Posterior cingulate gyrus (tissue), 11 donors: ENCODE measurements at places on chromosomes 1 and 21.

- no peak for DNase-seq
These were observed at the start of gene SLC6A17 for GRCh38 chr1:110150330-110151174. Gene SLC6A17, plus strand, starts transcription at chr1:110150494. Its CDS starts 16,436 bp downstream, at chr1:110166930.

- no peak for DNase-seq
These were observed 36.2 kb upstream of the CSF1 start for GRCh38 chr1:109874445-109874844.

- no peak for DNase-seq
These were observed 3.2 kb upstream of the EDEM3 start for GRCh38 chr1:184757891-184758290.

DNA sequence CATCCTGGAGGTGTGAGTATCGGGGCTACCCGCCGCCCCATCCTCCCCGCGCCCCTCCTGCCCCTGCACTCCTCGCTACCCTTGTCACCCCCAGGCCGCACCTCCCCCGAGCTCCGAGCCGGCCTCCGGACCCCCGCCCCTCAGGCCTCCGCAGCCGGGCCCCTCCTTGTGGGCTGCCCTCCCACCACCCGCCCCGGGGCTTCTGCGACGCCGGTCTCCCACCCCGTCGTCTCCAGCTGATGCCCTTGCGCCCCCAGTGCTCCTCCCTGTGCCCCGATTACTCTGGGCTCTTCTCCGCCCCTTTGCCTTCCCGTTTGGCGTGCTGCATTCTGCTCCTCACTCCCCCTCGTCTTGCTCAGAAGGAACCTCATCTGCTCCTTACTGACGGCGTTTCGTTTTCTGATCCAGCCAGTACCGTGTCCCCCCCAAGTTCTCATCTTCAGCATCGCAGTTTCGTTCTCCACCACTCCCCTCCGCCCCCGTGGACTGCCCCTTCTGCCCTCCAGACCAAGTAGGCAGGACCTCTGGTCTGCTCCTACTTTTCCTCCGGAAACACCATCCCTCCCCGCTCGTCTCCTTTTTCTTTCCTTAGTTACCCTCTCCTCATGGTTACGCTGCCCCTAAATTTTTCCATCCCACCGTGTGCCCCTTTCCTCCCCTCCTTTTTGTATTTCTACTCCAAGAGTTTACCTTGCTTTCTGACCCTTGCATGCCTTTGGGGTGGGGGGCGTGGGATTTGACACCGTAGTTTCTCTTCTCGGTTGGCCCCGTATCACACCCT, 841 bp downstream of the SNX27 start:
- DNase-seq = peak; percentile 75

- DNase-seq = no peak
These were observed 138.6 kb upstream of the AJAP1 start for GRCh38 chr1:4515727-4516289.

DNA sequence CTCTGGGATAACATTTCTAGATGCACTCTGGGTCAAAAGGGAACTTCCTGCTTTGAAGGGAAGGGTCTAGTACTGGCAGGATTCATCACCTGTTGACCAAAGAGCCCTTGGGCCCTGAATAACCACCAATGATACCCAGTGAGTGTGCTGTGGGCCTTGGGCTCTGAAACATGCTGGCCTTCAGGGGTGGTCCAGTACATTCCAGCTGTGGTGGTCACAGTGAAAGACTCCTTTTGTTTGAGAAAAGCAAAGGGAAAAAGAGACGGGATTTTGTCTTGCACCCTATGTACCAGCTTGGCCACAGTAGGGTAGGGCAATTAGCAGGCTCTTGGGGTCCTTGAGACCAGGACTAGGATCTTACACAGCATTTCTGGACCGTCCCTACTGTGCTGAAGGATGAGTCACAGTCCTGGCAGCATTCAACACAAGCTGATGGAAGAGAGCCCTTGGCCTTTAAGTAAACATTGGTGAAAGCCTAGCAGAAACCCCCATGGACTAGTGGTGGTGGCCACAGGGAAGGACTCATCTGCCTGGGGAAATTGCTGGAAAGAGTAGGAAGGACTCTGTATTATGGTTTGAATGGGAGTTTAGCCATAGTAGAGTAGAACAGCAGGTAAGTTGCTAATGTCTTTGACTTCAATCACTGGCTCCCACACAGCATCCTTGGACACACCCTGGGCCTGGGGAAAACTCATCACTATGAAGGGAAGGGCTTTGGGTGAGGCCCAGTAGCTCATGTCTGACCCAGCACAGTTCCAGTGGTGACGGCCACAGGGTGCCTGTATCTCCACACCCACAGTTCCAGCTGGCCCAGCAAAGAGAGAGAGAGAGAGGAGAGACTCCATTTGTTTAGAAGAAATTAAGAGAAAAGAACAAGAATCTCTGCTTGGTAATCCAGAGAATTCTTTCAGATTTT, 87.5 kb downstream of the COL24A1 start:
- no peak for DNase-seq

GRCh38 chr1:112454316-112454715, 54.4 kb upstream of the WNT2B start:
- DNase-seq = no peak

- DNase-seq = no peak
These were observed 53.6 kb downstream of the KIF21B start for GRCh38 chr1:200969726-200970561.

DNA sequence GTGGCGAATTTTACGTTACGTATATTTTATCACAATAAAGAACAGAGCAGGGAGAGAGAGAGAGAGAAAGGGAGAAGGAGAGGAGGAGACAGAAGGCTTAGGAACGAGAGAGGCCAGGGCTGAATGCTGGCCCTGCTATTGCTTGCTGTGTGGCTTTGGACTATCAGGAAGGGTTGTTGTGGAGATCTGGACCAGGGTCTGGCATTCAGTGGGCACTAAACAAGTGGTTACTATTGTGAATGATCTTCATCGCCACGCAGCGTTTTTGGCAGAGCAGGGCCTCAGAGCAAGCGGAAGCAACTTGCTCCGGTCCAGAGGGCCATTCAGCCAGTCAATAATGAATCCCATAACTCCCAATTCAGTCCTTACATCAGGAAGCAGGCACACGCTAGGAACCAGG, 26.4 kb downstream of the PIK3C2B start:
- DNase-seq = peak; percentile 63

GRCh38 chr21:34514576-34515115, 2.6 kb upstream of the KCNE1 start:
- DNase-seq = no peak

GRCh38 chr1:193402037-193402436, 215.6 kb upstream of the B3GALT2 start:
- DNase-seq = no peak

- no peak for DNase-seq
These were observed 9.4 kb upstream of the MYOG start for GRCh38 chr1:203095061-203095690.

GRCh38 chr21:31110430-31110829, 72.2 kb upstream of the KRTAP19-8 start:
- peak; percentile 26 for DNase-seq

DNA sequence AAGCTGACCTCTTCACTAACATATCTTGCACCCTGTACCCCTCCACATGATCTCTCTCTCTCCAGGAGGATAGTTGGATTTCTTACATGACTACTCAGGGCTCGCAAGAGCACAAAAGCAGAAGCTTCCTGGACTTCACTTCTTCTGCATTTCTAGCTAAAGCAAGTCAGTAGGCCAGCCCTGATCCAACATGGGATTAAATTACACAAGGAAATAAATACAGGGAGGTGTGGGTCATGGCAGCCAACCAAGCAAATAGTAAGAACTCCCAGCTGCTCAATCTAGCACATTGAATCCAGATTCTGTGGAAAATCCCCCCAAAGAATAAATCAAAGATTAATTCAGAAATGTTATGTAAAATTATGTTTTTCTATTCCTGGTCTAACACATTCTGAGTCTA, 33.3 kb downstream of the KLHDC7A start:
- no peak for DNase-seq

GRCh38 chr1:168386949-168387586, 106.4 kb downstream of the TBX19 start:
- DNase-seq = peak; percentile 73

DNA sequence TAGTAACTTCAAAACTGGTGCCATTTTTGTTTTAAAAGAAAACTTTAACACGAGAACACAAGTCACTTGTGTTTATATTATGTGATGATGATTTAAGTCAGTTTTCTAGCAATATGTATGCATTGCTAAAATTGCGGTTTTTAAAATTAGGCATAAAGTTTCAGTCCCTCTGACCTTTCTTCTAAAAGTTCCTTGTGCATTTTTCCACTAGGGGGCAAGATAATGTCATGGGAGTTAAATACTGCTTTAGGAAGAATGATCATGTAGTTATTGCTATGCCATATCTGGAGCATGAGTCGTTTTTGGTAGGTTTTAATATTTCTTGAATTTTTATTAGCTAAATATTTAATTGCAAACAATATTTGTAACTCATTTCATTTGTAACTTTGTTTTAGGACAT, 10.7 kb downstream of the CDC7 start:
- DNase-seq = no peak

DNA sequence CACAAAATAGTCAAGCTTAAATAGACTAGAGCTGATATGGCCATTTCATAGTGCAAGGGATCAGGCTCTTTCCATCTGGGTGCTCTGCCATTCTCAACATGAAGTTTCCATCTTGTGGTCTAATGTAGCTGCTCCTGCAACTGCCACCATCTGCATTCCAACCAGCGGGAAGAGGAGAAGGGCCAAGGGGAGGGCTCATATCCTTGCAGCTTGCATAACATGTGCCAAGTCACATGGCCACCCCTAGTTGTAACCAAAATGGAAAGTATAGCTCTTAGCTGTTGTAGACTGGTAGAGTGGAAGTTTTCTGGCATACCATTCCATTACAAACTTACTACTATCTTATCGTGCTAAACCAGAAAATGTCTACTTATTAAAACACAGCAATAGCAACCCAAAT, 38.9 kb upstream of the IVNS1ABP start:
- no peak for DNase-seq

DNA sequence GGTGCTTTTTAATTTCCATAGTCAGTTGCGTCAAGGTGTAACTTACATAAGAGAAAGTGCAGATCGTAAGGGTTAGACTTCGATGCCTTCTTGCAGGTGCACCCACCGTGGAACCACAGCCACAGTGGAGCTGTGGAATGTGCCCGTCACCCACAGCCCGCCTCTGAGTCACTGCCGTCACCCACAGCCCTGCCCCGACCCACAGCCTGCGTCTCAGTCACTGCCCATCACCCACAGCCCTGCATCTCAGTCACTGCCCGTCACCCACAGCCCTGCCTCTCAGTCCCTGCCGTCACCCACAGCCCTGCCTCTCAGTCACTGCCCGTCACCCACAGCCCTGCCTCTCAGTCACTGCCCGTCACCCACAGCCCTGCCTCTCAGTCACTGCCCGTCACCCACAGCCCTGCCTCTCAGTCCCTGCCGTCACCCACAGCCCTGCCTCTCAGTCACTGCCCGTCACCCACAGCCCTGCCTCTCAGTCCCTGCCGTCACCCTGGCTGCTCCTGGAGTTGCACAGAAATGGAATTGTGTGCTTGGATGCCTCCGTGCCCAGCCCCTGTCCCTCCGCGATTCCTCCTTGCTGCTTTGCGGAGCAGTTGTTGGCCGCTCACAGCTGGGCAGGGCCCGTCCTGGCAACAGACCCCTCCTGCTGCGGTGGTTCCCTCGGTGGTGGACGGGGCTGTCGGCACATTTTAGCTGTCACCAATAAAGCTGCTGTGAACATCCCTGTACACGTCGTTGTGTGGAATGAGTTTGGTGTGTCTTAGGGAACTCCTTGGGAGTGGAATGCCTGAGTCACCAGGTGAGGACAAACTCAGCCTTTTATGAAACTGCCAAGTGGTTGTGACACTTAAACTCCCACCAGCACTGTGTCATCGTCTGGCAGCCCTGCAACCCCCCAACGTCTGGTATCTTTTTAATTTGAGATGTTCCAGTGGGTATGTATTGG, 44.9 kb upstream of the COL6A2 start:
- DNase-seq = no peak

DNA sequence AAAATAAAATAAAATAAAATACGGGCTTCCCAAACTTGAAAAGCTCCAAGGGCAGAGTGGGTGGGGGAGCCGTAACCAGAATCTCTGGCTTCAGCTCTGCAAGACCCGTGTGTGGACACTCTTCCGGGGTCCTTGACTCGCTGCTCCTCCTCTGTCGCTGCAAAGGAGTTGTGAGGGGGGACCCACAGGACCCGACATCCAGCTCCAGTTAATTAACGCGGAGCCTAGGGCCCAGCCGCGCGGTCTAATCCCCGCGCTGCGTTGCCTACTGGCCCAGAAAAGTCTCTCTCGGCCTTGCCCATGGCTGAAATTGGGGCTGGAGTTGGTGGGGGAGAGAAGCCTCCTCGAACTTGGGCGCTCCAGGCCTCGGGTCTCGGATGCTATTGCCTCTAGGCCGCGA, 1.8 kb downstream of the LMX1A start:
- no peak for DNase-seq

DNA sequence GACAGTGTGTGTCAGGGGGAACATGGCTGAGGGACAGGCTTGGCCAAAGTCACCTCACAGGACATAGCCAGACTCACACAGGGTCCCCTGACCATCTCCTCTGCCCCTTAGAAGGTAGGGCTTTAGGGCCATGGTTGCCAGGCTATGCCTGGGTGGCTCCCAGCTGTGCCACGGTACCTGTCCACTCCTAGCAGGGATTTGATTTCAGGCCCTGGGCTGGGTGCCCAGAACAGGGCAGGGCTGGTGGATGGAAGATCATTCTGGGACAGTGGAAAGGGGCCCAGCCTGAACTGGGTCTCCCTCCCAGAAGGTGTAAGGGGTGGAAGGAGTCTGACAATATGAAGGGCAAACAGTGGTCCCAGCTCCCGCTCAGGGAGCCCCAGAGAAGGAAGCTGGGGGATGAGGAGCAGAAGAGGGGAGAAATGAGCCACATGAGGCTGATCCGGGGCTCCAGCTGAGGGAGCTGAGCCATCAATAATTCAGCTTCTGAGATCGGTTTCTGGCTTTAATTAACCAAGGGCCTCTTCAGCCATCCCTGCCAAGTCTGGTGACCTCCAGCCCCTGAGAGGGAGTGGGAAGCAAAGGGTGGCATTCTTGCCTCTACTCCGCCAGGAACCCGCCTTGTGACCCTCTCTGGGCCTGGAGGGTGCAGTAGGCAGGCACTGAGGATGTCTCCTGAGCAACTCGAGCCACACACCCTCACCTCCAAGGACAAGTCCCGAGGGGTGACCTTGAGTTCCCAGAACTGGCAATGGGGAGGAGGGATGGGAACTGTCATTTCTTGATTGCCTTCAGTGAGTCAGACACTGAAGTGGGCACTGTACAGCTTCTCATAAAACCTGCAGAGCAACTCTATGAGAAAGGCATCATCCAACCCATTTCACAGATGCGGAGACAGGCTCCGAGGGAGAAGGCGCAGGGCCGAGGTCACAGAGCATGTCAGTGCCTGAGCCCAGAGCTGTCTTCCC, 2.1 kb downstream of the CD164L2 start:
- no peak for DNase-seq

GRCh38 chr1:168371477-168371876, 90.8 kb downstream of the TBX19 start:
- DNase-seq = no peak

DNA sequence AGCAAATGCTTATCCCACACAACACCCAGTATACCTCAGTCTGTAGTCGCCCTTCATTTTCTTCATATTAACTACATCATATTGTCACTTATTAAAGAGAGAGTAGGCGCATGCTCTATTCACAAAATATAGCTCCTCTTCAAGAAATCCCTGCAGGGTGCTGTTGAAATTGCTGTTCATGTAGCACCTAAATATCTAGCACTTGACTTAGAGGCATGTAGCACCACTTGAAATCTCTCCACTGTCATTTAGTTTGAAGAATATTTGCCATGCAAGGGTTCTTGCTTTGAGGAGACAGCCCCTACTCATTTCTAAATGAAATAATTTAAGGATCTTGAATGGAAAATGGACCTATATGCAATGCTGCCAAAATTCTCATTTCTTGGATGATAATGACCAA, 20.9 kb upstream of the LRRC8B start:
- DNase-seq = no peak

GRCh38 chr21:16457498-16457897, 727.7 kb downstream of the USP25 start:
- no peak for DNase-seq
